ENCODE measurements at places on chromosomes 3 and 15.

DNA sequence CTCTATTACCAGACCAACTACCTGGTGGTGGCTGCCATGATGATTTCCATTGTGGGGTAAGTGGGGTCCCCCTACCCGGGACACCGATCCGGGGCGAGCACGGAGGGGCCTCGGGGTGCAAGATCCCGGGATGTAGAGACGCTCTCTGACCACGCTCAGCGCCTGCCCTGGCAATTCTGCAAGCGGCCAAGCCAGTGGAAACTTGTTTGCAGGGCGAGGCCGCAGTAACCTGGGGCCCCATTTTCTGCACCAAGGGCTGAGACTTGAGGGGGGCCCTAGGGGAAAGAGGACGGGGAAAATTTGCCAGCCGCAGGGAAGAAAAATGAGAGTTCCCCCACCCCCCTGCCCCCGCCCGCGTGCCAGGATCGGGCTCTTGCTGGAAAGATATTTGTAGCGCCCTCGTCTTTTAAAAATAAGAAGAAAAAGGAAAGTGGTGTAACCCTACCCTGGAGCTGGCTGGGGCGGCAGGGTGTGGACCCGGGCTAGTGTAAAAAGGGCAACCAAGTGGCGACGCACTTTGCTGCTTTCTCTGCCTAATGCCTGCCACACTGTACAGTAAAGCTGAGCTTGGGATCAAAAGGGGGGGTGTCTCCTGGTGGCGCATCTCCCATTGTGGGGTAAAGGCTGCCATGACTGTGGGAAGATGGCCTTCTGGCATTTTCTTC, 563 bp downstream of the ARL6IP5 start:
- peak; percentile 17 for DNase-seq

DNA sequence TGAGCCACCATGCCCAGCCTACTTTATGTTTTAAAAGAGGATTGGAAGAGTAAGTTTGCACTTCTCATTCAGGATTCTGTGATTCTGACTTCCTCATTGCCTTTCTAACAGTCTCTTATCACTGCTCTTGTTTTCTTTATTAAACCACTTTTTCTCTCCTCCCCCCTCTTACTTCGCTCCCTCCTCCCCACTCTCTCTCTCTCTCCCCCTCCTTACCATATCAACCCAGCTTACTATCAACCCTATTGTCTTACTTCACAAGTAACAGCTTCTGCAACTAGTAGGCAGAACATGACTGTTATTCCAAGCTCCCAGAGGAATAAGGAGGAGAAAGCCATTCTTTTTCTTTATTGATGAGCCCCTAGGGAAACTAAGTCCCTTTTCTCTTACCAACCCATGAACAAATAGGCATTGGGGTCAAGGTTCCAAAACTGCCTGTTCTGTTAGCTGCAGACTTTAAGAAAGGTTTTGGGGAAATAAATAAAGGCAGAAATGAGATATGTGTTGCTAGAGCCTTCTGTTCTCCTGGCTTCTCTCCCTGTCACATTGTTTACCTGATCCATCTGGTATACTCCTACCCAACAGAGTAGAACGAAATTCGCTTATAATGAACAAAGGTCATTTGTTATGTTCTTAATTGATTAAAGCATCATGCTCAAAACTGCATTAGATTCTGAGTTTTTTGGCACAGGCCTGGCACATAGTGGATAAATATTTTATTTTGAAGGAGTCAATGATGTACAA, 56.4 kb upstream of the RASGRP1 start:
- DNase-seq = no peak

GRCh38 chr3:175311404-175311803, 452.3 kb downstream of the NAALADL2 start:
- no peak for DNase-seq

- no peak for DNase-seq
These were observed 364.2 kb downstream of the OCA2 start for GRCh38 chr15:27734785-27735495.

- DNase-seq = no peak
These were observed 1195.6 kb upstream of the GBE1 start for GRCh38 chr3:82957079-82957478.
